Stimulated activated CD4-positive, alpha-beta T cell treated with anti-CD3 and anti-CD28 coated beads, Interleukin-15, amount 100 ng/mL, for 1 hour (primary cell): ENCODE measurements at places on chromosomes 6 and 20.

DNA sequence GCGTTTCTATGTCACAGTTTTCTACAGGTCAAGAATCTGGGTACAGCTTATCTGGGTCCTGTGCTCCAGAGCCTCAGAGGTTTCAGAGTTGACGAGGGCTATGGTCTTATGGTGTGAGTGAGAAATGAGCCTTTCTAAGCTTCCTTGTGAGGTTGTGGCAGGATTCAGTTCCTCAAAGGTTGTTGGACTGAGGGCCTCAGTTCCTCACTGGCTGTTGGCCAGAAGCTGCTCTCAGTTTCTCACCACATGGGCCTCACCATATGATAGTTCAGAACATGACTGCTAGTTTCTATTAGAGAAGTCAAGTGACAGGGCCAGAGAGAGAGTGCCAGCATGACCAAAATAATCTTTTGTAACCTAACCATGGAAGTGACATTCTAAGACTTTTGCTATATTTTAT, 96.1 kb downstream of the NUS1 start:
- no peak for DNase-seq

- no peak for DNase-seq
These were observed 4.1 kb downstream of the PRR18 start for GRCh38 chr6:166304106-166304505.

DNA sequence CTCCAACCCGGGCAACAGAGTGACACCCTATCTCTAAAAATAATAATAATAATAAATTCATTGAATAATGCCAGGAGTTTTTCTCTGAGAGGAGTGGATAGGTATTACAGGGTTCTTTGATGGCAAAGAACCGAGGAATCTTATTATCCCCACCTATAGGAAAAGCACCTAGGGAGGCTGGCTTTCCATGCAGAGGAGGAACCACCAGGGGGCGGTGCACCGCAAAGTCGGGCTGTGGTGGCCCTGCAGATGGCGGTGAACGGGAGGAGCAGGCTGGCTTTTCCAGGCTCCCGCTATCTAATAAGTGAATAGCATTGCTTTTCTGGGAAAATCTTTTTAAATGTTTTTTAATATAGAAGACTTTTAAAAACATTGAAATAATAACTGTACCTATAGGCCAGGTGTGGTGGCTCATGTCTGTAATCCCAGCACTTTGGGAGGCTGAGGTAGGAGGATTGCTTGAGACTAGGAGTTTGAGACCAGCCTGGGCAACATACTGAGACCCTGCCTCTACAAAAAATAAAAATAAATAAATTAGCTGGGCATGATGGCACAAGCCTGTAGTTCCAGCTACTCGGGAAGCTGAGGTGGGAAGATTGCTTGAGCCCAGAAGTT, 864.2 kb downstream of the KIF16B start:
- DNase-seq, result no peak

DNA sequence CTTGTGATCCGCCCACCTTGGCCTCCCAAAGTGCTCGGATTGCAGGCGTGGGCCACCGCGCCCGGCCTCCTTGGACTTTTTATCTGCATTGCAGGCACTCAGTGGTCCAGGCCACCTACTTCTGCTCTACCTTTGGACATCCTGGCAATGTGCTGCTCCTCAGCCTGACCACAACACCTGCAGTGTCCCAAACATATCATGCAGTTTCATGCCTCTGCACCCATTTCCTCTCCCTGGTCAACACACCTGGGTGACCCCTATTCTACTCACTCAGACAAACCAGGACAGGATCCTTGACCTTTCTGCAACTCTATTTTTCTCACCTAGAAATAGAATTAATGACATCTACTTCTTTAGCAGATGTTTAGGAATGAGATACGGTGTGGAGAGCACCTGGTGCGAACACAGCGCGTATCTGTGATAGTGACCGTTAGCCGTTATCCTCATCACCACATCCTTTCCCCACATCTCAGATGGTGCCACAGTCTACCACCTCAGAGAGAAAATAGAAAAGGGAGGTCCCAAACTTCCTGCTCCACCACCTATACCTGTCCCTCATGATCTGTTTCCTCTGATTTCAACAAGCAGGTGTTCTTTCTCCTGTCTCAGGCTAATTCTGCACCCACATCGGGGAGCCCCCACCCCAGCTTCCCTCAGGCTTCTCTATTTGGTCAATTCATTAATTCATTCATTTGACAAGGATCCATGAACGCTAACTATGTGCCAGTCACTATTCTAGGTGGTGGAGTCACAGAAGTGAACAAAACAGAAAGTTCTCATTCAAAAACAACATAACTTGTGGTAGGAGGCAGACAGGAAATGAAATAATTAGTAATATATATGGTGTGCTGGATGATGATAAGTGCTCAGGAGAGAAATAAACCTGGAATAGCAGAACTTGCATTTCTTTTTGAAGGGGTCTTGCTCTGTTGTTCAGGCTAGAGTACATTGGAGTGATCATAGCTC, 4.3 kb upstream of the BTN3A2 start:
- DNase-seq, result no peak

DNA sequence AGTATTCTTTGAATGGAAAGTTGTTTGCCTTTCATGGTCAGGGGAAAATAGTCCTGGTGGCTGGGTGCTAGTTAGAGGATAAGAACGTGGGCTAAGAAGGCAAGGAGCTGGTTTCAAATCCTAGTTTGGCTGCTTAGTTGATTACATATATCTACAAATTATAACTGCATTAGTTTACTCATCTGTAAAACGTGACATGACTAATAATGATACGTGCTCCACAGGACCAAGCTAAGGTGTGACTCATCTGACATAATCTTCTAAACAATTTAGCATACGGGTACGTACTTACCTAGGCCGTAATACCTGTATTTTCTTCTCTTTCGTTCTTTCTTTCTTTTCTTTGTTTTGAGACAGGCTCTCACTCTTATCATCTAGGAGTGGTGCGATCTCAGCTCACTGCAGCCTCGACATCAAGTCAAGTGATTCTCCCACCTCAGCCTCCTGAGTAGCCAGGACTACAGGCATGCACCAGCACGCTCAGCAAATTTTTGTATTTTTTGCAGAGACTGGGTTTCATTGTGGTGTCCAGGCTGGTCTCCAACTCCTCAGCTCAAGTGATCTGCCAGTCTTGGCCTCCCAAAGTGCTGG, 1274.2 kb upstream of the GJE1 start:
- DNase-seq, result no peak

GRCh38 chr20:64099880-64100565, 7.3 kb downstream of the NPBWR2 start:
- no peak for DNase-seq

DNA sequence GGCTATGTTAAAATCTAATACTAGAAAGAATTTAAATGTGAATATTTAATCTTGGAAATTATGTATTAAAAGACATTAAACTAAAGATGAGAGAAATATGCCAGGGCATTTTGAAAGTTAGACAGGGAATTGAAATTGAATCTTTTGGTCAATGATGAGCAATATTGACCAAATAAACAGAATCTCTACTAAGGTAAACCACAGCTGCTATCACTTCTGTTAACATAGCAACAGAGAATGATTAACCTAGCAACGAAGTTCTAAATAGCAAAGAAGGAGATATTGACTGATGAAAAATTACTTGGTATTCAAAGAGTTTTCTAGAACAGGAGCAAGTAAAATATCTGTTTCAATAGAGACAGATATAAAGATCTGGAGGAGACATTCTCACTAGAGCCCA, 45.2 kb upstream of the RSPO3 start:
- DNase-seq, result no peak

DNA sequence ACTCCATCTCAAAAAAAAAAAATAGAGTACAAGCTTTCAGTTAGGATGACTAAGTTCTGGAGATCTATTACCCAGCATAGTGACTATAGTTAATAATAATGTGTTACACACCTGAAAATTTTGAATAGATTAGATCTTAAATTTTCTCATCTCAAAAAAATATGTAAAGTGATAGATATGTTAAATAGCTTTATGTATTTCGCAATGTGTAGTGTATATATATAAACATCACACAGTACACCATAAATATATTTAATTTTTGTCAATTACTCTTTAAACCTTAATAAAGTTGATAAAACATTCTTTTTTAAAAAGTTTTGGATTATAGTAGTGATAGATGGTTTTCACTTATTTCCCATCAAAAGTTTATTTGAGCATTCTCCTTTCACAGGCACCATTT, 25.6 kb upstream of the LOC128125822 start:
- no peak for DNase-seq

DNA sequence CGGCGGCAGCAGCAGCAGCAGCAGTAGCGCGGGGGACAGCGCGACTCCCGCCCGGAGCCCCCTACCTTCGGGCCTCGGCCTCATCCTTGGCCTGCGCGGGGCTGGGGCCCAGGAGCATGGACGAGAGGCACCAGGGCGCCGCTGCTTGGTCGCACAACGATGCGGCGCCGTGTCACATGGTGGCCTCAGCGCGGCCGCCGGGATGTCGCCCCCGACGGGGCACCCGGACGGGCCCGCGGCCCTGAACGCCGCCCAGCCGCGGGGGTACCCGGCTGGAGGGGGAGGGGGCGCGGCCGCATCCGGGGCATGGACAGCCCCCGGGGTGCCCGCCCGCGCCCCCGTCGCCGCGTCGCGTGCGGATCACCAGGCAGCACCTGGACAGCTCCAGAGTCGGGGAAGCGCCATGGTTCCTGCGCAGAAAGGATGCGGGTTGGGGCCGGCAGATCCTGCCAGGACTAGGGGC, 57.1 kb downstream of the CDH22 start:
- DNase-seq, result no peak

DNA sequence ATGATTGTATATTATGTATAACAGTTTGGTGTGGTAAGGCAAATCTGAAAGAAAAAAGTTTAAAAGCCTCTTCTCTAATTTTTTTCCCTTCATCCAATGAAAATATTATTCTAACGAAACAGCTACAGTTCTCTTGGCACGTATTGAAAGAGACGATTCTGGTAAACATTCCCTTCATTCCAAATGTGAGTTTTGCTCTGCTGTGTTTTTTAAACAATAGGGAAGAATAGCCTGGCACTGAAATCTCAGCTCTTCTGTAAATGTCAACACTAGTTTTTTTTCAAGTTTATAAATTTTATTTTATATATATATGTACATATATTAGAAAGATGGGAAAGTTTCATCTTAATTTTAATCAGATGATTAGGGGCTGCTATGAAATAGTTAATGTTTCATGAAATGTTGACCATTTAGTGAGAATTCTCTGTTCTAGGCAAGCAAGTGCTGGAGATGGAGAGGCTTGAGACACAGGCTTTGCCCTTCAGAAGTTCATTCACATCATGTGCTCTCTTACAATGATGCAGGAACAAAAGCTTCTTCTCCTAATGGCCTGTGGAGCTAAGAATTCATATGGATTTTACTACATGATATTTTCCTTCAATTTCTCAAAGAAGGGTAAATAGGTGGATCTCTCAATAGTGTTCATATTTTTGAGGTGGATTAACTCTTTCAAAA, 4.1 kb downstream of the PAQR8 start:
- DNase-seq, result no peak

DNA sequence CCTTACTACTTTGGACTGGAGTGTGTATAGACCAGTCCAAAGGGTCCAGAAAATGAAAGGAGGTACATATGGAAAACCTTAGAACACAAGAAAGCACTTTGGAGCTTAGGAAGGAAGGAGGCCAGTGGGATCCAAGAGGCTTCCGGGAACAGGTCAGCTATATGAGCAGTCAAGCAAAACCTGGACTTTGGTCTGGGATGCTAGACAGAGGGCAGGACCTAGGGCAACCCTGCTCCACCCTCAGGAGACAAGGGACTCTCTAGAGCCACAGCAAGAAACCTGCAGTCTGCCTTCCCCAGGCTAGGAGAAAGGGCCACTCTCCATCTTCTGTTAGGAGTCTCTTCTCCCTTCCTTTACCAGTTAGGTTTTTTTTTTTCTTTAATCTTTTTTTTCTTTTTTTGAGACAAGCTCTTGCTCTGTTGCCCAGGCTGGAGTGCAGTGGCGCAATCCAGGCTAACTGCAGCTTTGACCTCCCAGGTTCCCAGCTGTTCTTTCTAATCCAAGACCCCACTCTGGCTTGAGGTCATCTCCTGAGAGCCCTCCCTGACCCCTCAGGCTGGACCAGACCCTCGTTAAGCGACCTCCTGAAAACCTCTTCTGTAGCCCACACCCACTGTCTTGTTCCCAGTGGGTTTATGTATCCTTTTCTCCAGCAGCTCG, 4.6 kb downstream of the KCNK5 start:
- no peak for DNase-seq

GRCh38 chr6:142207265-142207877, 60.3 kb downstream of the VTA1 start:
- DNase-seq, result no peak

GRCh38 chr6:32983964-32984621, 15.7 kb downstream of the BRD2 start:
- DNase-seq, result no peak

- DNase-seq, result no peak
These were observed 1.4 kb downstream of the PPP1R3D start for GRCh38 chr20:59938696-59939051.

DNA sequence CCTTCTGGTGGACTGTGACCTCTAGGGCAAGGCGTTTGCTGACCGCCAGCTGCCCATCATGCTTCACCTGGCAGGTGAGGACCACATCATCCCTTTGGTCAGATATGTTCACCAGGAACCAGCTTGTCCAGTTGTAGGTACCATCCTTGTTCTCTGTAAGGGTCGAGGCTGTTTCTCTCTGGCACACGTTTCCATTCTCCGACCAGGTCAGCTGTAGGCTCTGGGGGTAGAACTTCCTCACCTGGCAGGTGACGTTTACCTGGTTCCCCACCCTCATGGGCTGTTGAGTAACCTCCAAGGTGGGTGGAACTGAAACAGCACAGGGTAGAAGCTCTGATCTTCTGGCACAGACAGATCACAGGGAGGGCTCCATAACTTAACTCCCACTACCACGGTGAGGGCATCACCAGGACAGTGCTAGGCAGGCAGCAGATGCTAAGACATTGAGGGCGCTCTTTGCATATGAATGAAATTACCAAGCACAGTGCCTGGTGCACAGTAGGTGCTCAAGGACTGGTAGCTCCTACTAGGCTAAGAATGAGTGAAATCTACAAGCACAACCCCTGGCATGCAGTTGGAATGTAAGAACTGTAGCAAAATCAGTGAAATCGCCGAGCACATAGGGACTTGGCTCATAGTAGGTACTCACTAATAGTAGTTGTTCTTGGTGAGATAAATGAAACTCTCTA, 15.6 kb upstream of the SIRPB1 start:
- DNase-seq, result no peak

- DNase-seq, result no peak
These were observed 88.8 kb downstream of the ADTRP start for GRCh38 chr6:11689847-11690246.

GRCh38 chr6:34859951-34860350, 27.9 kb downstream of the TAF11 start:
- no peak for DNase-seq

DNA sequence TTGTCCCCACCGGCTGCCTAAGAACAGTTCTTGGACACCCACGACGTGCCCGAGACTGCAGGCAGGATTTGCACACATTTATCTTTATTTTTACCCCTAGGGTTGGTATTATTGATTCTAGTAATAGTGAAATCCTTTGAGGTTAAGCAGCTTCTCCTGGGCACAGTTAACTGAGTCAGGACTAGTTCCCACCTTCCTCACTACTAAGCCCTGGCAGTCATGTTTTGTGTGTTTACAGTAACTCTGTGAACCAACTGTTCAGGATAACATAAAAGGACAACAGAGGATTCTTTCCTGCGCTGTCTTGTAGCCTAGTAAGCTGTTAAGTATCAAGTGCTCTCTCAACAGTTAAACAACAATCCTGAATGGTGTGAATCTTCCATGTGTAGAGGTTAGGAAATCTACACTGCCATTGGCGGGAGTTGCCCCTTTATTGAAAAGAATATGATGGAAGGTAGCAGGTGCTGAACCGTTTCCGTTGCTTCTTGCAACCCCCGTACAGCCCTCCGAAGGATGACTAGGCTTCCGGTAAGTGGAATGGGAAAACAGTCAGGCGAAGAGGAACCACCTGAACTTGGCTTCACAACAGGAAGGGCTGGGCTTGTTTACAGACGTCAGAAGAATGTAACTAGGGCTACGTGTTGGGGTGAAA, 979 bp upstream of the SOD2 start:
- no peak for DNase-seq
